Upper lobe of left lung (tissue), 6 donors: ENCODE measurements at places on chromosomes 1 and 21.
A peak's percentile ranks its signal among the peaks of the same experiment; 100 is the strongest.

- DNase-seq = no peak
These were observed 735.9 kb downstream of the KCNT2 start for GRCh38 chr1:195872376-195872775.

- no peak for DNase-seq
These were observed 49.1 kb downstream of the PCSK9 start for GRCh38 chr1:55088413-55088812.

DNA sequence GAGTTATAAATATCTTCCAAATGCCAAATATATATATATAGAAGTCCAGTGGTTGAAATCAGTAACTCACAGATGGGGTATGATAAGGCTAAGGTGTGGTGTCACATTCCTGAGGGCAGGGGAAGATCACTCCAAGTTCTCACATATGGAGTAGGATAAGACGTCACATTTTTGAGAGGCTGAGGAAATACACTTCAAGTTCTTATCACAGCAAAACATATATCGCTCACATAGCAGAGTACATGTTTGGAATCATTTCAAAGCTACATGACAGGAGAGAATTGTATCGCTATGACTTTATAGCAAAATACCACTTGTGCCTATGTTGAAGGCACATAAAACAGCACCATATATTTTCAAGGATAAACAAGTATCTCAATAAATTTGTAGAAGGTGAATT, 55.1 kb downstream of the RBM11 start:
- no peak for DNase-seq

GRCh38 chr1:225645194-225645895, 7.6 kb downstream of the ENAH start:
- no peak for DNase-seq

GRCh38 chr21:34576041-34576511, 38.8 kb downstream of the RCAN1 start:
- no peak for DNase-seq

- DNase-seq = peak; percentile 82
These were observed 4.1 kb upstream of the AGTRAP start for GRCh38 chr1:11731691-11732283.

DNA sequence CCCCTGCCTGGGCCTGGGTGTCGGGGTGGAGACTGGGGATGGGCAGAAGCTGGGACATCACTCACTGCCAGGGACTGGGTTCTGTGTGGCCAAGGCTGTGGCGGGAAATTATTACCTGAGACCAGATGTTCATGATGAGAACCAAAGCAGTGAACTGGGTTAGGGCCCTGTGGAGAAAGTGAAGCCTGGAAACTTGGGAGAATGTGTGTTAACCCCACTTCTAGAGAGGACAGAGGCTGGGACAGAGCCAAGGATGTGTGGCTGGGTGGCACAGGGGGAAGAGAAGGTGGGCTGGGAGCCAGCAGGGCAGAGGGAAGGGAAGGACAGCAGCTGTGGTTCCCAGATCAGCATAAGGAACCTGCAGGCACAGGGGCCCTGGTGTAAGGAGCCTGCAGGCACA, 31.3 kb downstream of the CNIH3 start:
- DNase-seq = no peak

- peak; percentile 67 for DNase-seq
These were observed 44.2 kb downstream of the SLC19A1 start for GRCh38 chr21:45497846-45498645.

- peak; percentile 84 for DNase-seq
These were observed 25.6 kb upstream of the ENO1 start for GRCh38 chr1:8903908-8904650.

GRCh38 chr1:200861937-200862647, 10.7 kb upstream of the GPR25 start:
- no peak for DNase-seq

- no peak for DNase-seq
These were observed 155.9 kb downstream of the ZNF281 start for GRCh38 chr1:200253774-200254495.

DNA sequence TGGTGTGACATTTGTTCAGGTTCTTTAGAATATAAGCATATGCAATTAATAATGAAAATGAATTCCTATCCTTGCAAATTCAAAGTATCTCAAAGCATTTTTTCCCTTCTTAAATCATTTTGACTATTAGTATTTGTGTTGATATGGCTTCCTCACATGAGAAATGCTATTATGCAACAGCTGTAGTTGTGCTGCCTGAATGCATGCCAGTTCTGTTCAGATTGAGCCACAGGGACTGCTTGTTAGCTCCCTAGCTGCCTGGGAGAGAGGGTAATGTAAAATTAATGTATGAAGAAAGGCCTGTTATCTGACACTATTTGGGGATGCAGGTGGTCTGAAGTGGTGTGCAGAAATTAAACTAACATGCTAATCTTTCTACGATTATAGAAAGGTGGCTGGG, 45.5 kb downstream of the CACHD1 start:
- peak; percentile 79 for DNase-seq

DNA sequence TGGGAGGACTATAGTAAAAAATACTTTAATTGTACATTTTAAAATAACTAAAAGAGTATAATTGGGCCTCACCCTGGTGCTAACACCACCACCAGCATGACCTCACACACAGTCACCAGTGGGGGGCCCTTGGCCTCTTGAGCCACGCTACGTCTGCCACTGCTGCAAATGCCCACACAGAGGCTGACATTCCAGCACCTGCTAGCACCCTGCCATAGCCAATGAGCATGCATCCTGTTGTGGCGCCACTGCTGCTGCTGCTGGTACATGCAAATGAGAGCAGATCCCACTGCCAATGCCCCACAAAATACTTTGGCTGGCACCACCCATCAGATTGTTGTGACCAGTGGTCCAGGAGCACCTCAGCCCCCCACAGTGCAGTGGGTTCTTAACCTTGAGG, 31.5 kb upstream of the TNR start:
- DNase-seq = no peak

GRCh38 chr1:151739590-151740355, 18.5 kb downstream of the RIIAD1 start:
- DNase-seq = peak; percentile 37

DNA sequence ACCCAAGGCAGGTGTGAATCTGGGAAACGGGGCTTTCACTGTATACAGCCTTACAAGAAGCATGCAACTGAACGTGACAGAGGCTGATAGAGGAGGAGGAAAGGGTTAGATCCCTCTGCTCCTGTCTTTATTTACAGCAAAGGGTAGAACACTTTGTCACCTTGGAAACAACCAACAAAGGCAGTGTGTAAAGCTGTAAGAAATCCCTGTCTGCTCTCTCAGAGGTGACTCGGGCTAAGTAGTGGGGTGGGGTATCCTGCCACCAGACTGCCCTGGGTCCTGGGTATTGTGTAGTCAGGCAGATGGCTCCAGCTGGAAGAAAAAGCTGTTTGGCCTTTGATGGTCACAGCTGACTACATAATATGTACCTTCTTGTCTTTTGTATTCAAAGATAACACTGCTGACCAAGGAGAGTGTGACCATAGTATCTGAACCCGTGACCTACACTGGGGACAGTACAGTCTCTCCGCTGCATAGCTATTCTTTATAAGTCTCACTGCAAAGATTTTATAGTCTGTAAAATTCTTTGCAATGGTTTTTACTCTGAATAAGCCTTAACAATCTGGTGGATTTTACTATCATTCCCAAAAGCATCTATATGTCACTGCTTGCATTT, 22.1 kb upstream of the POU2F1 start:
- DNase-seq = no peak

- no peak for DNase-seq
These were observed 171.5 kb upstream of the DUSP10 start for GRCh38 chr1:221913351-221913892.

DNA sequence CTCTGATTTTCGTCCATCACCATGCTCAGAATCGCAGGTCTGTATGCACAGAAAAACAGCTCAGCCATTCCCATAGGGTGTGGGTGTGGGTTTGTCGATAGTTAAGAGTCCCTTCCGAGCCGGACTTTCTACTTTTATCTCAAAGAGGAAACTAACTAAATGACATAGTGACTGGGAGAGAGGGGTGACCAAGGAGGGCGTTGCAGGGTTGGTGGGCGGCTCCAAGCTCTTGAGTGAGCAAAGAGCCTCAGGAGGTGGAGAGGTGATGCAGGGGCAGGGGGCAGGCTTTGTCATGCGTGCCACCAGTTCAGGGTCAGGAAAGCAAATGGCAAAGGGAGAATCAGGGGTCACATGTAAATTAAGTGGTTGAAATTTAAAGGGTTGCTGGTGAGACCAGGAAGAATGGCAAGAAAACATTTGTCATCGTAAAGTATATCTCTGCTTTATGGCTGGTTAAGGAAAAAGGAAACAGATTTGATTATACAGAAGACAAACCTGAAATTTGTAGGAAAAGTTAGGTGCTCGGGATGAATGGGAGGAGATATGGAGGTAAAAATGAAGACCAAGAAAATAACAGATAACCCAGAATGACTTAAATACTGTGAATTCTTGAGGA, 249.0 kb downstream of the SETD4 start:
- no peak for DNase-seq

GRCh38 chr1:211485480-211485857, 6.5 kb downstream of the RD3 start:
- DNase-seq = no peak

- no peak for DNase-seq
These were observed 23.2 kb upstream of the IFNAR1 start for GRCh38 chr21:33301632-33302002.

DNA sequence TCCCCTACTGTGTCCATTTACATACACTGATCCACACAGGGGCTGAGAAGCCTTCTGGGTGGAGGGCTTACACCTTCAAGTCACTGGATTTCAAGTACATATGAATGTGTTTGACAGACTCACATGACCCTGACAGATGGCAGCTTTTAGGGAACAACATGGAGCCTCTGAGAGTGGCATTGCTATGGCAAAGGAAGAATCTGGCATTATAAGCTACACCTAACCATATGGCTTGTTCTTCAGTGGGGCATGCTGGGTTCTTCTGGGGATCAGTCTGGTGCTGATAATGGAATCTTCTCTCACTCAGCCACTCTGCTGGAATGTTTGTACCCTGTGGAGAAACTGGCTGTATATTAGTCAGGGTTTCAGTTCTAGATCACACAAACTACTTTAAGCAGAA, 68.5 kb upstream of the PDE4B start:
- no peak for DNase-seq

DNA sequence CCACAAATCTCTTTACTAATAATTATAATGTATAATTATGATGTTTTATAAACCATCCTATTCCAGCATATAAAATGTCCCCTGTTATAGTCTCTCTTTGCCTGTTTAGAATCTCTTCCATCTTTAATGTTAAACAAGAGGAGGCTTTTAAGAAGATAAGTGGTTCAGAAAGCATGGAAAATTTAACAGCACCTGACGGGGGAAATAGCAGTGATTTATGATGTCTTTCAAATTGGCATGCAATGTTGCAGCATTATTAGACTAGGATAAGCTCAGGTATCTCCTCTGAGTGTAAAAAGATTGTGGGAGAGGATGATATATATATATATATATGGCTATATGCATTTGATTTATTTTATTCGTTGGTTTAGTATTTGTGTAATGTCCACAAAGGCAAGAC, 24.4 kb downstream of the GIPC2 start:
- DNase-seq = no peak

DNA sequence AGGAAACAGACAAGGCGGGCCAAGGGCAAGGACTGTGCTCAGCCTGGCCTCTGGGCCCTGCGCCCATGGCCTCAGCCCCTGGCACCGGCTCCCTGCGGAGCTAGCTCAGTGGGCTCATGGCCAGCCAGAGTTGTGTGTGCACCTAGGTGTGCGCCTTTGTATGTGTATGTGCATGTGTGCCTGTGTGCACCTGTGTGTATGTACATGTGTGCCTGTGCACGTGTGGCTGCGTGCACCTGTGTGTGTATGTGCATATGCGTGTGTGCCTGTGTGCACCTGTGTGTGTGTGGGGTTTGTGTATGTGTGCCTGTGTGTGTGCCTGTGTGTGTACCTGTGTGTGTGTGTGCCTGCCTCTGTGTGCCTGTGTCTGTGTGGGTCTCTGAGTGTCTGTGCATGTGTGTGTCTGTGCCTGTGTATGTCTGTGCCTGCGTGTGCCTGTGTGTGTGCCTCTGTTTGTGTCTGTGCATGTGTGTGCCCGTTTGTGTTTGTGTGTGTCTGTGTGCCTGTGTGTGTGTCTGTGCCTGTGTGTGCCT, 7.4 kb downstream of the GPR137B start:
- no peak for DNase-seq

DNA sequence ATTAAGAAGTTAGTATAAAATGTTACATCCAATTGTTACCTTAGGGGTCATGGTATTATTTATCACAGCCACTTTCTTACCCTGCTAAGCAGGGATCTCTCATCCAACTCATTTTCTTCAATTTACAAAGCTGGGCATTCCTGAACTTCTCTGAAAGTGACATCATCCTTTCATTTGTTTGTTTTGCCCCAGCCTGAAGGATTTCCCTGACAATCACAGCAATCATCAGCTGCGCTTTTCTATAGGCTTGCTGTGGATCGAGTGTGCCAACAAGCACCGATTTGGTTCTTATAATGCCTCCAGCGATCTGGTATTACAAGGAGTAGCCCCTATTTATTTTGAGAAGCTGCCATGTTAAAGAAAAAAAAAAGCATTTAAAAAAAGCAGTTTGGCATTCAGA, 240.2 kb downstream of the USH2A start:
- no peak for DNase-seq

- no peak for DNase-seq
These were observed 129.6 kb downstream of the USH2A start for GRCh38 chr1:216293683-216294082.

- no peak for DNase-seq
These were observed 20.9 kb downstream of the ERICH3 start for GRCh38 chr1:74652711-74653139.
